GM23248 (cell line): ENCODE measurements at places on chromosomes 7 and 10. TPM values are rescaled to one million over a fixed set of nuclear protein-coding genes. Genes with fewer than 3 reads are reported as not detected.
A peak's percentile ranks its signal among the peaks of the same experiment; 100 is the strongest.

DNA sequence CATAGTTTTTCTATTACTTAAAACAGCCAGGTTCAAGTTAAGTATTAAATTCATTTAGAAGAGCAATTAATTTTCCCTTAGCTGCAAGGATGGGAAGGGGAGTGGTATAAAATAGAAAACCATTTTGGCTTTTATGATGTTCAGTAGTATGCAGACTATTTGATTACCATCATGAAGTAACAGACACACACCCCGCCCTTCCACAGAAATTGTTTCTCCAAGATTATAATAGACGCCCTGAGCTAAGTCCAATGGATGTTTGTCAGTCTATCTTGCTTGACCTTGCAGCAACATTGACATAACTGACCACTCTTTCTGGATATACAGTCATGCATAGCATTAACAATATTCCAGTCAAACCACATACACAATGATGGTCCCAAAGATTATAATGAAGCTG, 42.3 kb downstream of the CPEB3 start:
- no peak for DNase-seq

DNA sequence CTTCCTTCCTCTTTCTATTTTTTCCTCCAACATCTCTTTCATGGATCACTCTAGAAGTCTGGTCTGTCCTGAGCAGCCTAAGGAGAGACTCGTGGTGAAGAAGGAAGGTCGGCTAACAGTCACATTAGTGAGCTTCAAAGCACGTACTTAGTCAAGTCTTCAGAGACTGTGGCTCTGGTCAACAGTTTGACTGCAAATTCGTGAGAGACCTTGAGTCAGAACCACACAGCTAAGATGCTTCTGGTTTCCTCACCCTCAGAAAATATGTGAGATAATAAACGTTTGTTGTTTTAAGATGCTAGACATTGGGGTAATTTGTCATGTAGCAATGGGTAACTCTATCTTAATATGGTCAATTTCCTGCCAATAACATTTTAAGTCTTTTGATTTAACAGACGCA, 126.2 kb upstream of the LRRN3 start:
- DNase-seq = no peak

DNA sequence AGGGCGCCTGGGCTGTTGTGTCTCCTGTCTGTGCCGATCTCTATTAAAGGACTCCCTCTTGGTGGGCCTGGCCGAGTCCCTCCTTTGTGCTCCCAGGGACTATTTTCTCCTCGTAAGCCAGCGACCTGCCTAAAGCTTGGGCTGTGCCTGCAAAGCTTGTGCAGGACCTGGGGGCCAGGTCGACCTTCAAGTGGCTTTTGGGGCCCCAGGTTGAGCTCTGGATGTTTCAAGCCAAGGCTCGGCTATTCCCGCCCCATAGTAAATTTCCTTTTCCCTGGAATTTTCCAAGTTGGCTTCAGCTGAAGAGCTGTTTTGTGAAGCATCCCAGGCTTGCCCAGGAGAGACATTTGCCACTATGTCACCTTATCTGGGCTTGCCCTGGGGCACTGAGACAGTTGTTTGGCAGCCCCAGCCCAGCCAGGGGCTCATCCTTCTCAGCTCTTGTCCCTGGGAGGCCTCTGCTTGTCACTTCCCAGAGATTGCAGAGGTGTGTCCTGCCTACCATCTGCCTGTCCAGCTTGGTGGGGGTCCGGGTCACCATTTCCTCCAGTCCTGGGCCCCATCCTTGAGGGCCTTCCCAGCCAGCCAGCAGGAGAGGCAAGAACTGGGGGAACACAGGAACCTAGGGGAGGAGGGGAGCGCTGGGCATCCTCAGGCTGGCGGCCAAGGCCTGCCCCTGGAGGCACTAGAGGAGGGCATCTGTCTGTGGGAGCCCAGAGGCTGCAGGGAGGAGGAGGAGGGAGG, 20.2 kb downstream of the ZMIZ2 start:
- no peak for DNase-seq

DNA sequence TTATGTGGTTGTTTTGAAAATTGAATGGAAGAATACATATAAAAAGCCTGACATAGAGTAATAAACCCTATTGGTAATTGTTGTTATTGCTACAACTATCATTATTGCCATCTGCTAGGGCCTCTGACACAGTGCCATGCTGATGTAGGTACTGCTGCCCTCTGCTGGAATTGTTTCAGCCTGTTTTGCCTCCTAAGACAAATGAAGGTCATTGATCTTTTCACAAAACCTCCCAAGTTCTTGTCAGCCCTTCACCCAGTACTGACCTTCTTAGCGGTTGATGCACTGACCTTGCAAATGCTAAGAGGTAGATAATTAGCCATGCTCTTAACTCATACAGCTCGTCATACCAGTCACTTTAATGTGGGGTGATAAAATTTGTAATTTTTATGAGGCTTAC, 975.2 kb downstream of the SORCS1 start:
- peak; percentile 50 for DNase-seq

DNA sequence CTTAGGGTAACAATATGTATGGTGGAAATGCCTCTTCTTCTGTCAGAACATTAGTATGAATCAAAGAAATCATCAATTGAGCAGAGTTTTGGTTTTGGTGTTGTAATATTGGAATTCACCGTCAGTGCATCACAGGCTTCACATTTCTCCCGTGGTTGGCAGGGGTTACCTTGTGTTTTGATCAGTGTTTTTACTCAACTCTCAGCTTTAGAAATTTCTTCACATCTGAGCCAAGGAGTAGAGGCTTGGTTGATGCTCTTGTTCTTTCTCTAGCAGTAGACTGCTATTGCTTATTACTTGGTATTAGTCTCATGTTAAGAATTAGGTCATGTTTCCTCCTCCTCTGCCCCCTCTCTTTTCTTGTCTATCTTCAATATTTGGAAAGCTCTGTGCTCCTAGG, 188.8 kb upstream of the SMIM30 start:
- no peak for DNase-seq

GRCh38 chr10:29533696-29534285, 101.0 kb downstream of the SVIL start:
- DNase-seq = peak; percentile 54

GRCh38 chr10:8463853-8464252, 409.4 kb downstream of the GATA3 start:
- no peak for DNase-seq

KCNH2 gene
- not detected in 2 replicates for total RNA-seq

GET4 gene
- total RNA-seq = 16.7 and 26.8 TPM in 2 replicates

SKIDA1 gene
- not detected in 2 replicates for total RNA-seq

NKX6-2 gene
- not detected in 2 replicates for total RNA-seq

NACAD gene
- total RNA-seq = 1.0 and 2.9 TPM in 2 replicates

PILRA gene
- total RNA-seq = not detected in 2 replicates
